ENCODE measurements at places on chromosomes 4 and X. TPM values are rescaled to one million over a fixed set of nuclear protein-coding genes. Genes with fewer than 3 reads are reported as not detected.
A peak's percentile ranks its signal among the peaks of the same experiment; 100 is the strongest.

DNA sequence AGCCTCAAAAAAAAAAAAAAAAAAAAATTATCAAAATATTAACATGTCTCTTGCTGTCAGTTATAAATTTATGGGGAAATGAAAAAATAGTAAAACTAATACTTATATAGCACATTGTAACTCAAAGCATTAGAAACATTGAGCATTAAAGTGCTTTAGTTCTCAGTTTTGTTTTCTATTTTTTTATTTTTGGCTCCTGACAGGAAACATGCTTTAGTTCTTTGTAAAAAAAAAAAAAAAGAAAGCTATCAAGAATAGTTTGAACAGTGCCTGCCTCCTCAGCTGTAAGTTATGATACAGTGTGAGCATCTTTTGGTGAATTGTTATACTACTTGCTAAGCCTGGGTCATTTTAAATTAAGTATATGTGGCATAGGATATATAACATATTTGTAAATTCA lies 5.1 kb upstream of the CENPC start:
- no peak for DNase-seq

DNA sequence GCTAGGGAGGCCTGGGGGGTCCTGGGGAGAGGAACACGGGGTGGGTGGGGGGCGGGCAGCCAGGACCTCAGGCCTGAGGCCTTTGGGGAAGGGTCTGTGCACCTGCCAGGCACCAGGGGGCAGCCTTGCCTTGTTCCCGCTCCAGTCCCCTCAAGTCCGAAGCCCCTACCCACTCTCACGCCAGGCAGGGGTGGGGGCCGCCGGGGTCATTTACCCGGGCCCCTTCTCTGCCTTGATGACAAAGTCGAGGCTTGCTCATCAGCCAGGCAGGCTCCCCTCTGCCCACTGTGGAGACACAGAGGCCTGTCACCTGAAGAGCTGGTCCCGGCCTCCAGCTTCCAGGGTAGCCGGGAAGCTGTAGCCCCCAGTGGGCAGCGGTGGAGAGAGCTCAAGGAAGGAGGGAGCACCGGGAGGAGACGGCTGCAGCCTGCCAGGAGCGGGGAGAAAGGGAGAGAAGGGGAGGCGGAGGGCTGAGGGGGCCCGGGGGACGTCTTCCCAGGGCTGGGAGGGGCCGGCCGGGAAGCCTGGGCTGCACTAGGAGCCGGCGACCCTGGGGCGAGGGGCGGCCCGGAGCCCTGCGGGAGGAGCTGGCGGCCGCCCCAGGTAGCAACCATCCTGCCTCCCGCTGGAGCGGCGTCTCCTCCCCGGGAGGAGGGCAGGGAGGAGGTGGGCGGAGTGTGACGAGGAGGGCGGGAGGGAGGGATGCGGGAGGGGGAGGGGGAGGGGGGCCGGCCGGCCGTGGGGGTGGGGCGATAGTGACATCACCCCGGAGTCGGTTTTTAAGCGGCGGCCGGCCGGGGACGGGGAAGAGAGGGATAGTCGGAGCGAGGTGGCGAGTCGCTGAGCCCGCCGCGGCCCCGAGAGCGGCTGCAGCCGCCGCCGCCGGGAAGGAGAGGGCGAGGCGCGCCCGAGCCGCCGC lies at the start of gene SLC6A8:
Gene SLC6A8 (plus strand): TSS at position 806 of the 919 bp plus-strand sequence. CDS start 649 bp downstream, outside the sequence.
- DNase-seq, result peak; percentile 81

DNA sequence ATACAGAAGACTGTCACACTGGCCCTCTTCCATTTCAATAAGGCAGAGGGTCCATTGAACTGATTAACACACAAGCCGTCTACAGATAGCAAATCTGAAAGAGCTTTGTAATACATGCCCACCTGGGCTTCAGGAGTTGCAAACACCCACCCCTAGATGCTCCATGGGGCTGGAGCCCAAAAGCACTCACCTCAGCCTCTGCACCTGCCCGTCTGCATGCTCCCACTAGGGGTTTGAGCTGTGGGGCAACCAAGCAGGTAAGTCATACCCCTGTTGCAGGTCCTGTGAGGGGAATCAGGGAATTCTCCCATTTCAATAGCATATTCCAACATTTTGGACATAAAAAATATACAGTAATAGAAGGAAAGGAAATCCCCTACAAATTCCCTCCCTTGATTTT lies 243.0 kb upstream of the KCNIP4 start:
- no peak for DNase-seq

DNA sequence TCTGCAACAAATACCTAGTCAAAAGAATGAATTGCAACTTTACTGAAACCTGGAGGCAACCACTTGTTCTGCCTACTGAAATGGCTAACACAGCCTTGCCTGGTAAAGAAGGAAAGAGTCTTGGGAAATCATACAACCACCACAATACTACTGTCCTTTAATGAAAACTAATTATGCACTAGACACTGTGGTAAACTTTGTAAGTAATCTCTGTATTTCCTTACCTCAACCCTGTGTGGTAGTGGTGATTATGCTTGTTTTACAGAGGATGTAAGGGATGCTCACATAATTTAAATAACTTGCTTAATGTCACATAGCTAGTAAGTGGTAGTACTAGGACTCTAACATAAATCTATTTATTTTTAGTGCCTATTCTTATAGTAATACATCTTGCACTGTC lies 44.7 kb downstream of the TMEM156 start:
- no peak for DNase-seq

The NKX6-1 gene
- not detected for total RNA-seq

DNA sequence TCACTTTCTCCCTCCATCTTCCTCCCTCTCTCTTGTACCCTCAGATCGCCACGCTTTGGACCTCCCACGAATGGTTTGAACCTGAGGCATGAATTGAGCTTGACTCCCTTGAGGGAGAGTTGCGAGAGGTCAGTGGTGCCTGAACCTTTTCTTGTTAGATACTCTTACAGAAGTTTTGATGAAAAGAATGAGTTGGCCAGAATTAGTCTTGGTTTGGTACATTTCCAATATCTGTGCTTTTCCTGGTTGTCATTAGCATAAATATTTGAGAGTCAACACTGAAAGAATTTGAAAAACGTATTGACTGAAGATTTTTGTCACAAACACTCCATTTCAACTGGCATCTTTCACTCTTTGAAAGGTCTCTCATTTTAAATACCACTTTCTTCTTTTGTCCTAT lies 510.6 kb upstream of the DIPK2B start:
- no peak for DNase-seq

The SMARCA1 gene
- total RNA-seq, result 119 TPM

GRCh38 chr4:169132561-169133305 lies 122.7 kb upstream of the CBR4 start:
- DNase-seq, result no peak

The BTK gene
- total RNA-seq, result 0.96 TPM

- peak; percentile 18 for DNase-seq
Measured at GRCh38 chr4:5036239-5036638, 15.0 kb upstream of the STK32B start.

DNA sequence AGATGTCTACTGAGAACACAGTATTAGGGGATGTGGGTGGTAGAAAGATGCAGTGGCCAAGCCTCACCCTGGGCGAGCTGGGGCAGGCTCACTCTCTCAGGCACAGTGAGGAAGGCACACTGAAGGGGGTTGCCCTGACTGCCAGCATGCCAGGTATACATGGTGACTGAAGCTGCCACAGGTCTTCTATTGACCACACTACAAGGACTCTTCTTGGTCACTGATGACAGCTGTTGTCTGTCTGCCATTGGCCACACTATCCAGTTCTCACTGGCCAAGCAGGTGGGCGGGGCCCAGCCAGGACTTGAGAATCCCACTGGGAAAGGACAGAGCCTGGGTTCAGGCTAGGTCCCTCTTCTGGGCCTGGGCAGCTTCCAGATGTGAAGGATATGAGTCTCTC lies 39.7 kb upstream of the TBC1D14 start:
- DNase-seq, result no peak

The UGT2A1 gene
- total RNA-seq, result 0.12 TPM

GRCh38 chr4:172680691-172681090 lies 487.9 kb upstream of the GALNT7 start:
- DNase-seq, result no peak

The GPC4 gene
- 9.2 TPM for total RNA-seq

DNA sequence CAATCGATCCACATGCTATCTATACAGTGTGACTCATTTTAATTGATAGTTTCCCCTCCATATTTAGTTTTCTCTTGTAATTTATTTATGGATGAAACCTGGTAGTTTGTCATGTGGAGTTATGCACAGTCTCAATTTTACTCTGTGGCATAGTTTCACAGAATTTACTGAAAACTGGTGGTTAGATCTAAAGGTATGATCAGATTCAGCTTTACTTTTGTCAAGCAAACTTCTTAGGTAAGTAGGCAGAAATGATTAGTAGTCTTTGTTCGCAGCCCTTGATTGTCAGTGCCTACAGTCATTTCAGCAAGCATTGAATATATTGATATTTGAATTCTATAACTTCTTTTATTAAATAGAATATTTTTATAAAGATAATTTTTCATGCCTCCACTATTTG lies 2.5 kb downstream of the ADD1 start:
- DNase-seq, result no peak

GRCh38 chr4:185847352-185848097 lies 35.5 kb upstream of the SORBS2 start:
- peak; percentile 60 for DNase-seq

- DNase-seq, result no peak
Measured at GRCh38 chrX:132948648-132949260, 9.7 kb downstream of the HS6ST2 start.

The MAGEA9B gene
- not detected for total RNA-seq

The ESX1 gene
- not detected for total RNA-seq

DNA sequence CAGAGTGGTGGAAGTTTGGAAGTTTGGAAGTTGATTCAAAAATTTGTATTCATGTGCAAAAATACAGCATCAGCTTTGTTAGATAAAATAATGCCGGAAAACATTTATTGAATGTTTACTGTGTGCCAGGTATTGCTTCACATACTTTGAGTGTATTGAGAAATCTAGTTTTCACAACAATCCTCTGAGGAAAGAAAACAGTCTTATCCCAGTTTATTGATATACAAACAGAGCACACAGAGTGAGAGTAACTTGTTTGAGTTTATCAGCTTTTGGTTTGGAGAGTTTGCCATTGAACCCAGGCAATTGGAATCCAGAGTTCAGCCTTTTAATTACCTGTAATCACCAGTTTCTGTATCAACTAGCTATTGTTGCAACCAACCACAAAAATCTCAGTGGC lies 127.2 kb upstream of the RPS6KA3 start:
- no peak for DNase-seq

The FAM47E gene
- 5.9 TPM for total RNA-seq

DNA sequence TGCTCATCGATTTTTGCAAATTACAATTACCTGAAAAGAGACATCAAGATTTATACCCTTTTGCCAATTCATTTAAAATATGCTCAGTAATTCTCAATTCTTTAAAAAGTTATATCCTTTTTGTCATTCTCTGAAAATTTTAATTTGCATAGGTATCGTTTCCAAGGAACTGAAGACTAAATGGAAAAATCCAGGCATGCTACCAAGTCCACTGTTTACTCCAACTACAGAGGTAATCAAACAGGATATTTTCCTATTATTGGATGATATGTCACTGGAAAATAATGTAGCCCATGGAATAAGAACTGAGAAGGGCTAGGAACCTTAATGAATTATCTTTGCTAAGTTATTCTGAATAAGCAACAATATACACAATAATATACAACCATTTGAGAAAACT lies 132.7 kb downstream of the THOC2 start:
- DNase-seq, result no peak

DNA sequence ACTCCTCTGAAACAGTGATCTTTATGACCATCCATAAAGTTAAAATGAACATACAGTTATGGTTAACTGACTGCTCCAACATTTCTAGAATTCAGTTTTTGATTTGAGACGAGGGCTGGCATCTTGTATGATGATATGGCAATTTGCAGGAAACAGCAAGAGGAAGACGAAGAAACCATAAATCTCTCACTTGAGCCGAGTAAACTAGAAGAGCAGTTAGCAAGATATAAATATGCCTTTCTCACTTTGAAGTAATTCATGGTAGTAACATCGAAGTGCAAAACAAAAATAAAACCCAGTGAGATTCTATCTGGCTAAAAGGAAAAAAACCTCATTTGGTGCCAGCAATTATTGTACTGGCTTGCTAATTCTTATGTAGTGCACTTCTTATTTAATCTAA lies 139.0 kb upstream of the SPRY1 start:
- no peak for DNase-seq

The OTUD6A gene
- not detected for total RNA-seq

DNA sequence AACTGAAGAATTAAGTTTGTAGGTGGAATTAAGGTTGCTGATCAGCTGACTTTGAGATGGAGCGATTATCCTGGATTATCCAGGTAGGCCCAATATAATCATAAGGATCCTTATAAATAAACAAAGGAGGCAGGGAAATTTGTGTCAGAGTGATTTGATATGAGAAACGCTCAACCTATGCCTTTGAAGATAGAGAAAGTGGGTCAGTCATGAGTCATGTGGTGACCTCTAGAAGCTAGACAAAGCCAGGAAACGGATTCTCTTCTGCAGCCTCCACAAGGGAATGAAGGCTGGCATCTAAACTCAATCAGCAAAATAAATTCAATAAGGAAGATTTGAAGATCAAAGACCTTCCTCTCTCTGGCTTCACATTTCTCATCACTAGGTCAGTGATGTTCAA lies 41.5 kb upstream of the SMIM10 start:
- DNase-seq, result peak; percentile 39

DNA sequence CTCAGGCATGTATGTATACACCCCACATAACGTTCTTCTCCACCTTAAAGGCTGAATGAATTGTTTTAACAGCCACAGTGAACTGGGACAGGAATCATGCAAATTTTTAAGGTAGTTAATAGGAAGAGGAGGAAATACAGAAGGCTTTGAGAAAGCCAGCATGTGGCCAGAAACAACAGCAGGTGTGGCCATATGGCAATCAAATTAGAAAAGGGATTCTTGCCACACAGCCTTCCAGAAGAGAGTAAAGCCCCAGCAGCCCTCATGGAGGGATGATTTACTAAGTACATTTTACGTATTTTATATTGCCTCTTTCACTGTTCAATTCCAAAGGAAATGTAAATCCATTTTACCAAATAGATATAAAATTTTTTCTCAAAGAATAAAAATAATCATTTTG lies 792.2 kb downstream of the ADGRL3 start:
- no peak for DNase-seq

The KLB gene
- total RNA-seq, result 20.3 TPM

The FGF13 gene
- total RNA-seq, result 12.5 TPM

- no peak for DNase-seq
Measured at GRCh38 chr4:182862921-182863320, 54.3 kb downstream of the DCTD start.

GRCh38 chr4:84258905-84259830 lies 239.9 kb downstream of the NKX6-1 start:
- DNase-seq, result peak; percentile 50

The SLC2A9 gene
- total RNA-seq, result 2.7 TPM

The CDK16 gene
- total RNA-seq, result 130 TPM
